ENCODE measurements at places on chromosomes 2 and 18.

GRCh38 chr2:26843041-26843440 lies 4.9 kb upstream of the DPYSL5 start:
- no peak for DNase-seq

DNA sequence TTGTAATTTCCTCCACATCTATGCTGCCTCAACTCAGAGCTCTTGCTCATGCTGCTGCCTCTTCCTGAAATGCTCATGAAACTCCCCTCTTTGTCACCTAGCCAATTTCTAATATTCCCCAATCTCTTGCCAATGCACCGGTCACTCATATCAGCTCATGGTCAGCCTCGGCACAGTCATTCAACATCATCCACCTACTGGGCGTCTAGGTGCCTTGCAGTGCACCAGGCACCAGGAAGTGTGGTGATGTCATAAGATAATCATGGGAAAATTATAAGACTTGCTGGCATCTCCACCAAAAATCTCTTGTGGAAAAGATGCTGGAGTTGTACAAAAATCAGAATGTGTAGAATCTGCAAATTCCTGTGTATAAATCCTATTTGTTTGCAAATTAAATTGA lies 52.6 kb upstream of the RAB27B start:
- DNase-seq, result no peak

GRCh38 chr2:229180658-229181057 lies 90.4 kb downstream of the PID1 start:
- DNase-seq, result no peak

- DNase-seq, result no peak
These were observed 183.4 kb downstream of the CALCRL start for GRCh38 chr2:187264612-187265011.

DNA sequence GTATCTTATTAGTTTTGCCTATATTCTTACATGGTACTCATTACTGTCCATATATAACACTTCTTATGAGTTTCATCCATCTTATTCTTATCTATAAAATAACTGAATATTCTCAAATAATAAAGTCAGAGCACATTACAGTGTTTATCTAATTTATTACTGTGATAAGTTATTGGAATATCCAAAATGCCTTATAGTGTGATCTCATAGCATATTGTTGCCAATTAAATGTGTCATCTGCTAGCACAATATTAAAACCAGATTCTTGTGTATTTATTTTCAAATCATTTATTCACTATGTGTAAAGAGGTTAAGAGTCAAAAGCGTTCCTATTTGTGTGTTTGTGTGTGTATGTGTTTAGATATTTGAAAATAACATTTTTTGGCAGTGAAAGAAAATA lies 151.9 kb downstream of the WDR7 start:
- no peak for DNase-seq

DNA sequence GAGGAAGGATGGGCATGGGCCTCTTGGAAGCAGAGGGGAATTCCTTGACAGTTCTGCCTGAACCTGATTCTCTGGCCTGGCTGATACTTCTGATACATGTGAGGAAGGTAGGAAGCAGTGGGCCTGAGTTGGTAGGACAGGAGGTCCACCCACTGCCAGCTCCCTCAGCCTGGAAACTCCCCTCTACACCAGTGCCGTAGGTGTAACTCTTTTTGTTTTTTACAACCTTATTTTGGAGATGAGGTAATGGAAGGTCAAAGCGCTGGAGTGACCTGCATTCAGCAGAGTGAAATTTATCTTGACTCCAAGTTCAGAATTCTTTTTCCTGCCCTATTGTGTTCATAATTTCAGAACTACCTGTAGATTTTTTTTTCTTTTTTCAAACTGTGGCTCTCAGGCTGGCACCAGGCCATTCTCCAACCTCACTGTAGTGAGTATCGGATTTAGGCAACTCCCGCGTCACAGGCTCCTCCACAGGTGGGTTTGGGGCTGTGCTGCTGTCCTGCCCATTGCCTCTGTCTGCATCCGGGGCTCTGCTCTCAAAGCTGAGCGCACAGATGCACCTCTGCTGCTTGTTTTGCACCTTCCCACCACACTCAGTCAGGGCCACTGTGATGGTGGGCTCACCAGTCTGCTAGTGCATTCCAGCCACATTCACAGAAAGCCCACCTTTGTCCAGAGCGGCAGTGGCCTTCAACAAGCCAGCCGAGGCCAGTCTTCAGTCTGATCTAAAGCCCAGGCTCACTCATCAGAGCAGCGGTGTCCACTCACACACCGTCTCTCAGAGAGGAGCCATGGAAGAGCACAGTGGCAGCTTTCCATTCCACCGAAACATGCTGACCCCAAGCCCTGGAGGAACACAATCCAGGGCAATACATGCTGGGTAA lies 87.2 kb downstream of the UXS1 start:
- no peak for DNase-seq

DNA sequence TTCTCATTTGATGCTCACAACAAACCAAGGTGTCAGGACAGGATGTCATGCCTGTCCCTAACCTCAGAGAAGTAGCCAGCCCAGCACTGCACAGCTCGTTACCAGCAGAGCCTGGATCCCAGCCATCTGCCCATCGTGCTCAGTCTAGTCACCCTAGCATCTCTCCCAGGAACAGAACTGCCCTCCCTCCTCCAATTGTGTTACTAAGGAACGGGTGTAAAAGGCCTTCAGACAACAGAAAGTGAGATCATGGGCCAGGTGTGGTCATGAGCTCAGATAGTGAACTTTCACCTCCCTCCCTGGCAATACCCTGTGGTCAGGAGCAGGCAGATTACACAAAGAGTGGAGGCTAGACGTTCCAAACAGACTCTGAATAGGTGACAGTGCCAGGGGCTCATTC lies 111.8 kb upstream of the PPP1CB start:
- no peak for DNase-seq

DNA sequence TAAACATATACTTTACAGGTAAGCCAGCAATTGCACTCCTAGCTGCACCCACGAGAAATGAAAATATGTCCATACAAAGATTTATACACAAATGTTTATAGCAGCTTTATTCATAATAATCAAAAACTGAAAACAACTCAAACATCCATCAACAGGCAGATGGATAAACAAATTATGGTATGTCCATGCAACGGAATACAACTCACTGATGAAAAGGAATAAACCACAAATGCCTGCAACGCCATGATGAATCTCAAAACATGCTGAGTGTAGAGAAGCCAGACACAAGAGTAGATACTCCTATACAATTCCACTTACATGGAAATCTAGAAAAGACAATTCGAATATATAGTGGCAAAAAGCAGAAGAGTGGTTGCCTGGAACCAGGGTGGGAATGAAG lies 76.0 kb downstream of the EPAS1 start:
- DNase-seq, result no peak

GRCh38 chr2:11710632-11711353 lies 35.6 kb upstream of the LPIN1 start:
- DNase-seq, result no peak

GRCh38 chr2:64312622-64313397 lies 141.2 kb upstream of the LGALSL start:
- no peak for DNase-seq

GRCh38 chr2:5685225-5685624 lies 7.0 kb upstream of the SOX11 start:
- no peak for DNase-seq

DNA sequence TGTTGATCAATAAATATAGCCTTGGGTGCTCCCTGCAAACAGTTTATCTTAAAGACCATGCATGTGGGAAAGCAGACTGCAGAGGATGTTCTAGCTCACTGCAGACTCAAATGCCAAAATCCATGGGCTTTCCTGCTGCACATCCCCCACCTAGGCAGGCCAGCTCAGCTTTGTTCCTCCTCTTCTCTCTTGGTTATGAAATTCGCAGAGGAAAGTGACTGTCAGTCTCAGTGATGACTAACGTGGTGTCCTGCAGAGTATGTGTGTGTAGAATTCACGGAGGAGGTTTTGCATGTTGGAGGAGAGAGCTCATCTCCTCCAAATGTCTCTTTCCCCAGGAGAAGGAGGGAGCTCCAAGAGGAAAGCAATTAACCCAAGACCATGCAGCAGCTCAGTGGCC lies 21.4 kb upstream of the KCNS3 start:
- DNase-seq, result no peak

DNA sequence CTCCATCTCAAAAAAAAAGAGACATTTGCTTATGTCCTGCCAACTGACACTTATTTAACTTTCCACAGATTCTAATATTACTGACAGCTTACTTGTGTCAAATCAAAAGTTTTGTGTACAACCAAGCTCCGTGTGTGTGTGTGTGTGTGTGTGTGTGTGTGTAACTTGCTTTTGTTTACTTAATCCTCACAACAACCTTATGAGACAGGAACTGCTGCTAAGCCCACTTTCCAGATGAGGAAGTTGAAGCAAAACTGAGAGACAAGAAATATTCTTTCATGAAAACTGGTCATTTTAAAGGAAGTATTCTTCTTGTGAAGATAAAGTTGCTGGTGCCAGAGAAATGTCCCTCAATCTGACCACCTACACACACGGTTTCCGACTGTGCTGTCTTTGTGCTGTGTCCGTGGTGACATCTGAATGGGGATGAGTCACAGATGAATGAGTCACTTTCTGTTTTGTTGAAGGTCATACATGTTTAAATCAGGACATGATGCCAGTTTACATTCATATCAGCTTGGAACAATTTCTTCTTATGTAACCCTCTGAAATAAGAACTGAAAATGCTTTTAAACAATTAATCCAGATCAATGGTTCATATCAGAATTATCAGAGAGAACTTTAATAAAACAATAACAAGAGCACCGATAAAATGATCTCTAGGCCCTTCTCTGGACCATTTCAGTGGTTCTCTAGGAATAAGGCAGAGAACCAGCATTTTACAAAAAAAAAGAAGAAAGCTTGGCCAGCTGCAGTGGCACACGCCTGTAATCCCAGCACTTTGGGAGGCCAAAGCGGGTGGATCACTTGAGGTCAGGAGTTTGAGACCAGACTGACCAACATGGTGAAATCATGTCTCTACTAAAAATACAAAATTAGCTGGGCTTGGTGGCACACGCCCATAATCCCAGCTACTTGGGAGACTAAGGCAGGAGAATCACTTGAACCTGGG lies 95.5 kb downstream of the THNSL2 start:
- no peak for DNase-seq

DNA sequence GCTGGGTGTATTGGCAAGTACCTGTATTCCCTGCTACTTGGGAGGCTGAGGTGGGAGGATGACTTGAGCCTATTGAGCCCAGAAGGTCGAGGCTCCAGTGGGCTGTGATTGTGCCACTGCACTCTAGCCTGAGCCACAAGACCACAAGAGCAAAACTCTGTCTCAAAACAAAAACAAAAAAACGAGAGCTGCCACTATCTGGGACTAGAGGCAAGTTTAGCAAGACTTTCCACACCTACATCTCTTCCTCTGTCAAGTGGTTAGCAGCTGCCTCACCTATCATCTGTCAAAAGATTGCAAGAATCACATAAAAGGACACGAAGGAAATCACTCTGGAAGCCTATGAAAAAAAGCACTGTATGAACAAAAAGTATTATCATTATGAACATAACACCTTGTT lies 55.2 kb upstream of the RIOK3 start:
- no peak for DNase-seq

DNA sequence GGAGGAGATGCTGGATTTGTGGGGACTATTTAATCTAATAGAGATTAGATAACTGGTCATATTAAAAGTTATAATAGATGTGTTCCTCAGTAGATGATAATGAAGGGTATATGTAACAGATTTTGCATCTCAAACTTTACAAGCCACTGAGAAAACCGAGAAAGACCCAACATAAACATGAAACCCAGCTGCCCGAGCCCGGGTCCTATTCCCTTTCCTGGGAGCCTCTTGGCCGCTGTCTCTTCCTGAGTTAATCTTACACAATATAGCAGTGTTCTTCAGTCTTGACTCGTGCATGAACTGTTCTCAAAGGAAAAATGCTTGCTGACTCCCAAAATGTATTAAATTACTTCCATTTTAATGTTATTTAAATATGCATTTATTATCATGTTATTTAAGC lies 94.5 kb downstream of the COPS8 start:
- no peak for DNase-seq

DNA sequence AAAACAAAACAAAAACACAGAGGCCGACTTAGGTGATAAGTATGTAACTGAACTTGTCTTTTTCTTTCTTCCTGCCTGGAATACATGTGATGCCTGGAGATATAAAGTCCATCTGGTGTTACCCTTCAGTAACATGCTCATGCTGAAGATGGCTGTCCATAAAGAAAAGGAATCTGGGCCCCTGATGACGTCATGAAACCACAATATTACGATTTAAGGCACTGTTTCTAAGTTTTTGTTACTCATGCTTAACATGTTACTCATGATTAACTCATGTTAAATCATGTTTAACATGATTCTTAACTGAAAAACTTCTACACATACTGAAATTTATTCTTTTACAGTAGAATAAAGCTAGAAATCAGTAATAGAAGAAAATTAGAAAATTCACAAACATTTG lies 49.0 kb downstream of the STRADB start:
- DNase-seq, result no peak

DNA sequence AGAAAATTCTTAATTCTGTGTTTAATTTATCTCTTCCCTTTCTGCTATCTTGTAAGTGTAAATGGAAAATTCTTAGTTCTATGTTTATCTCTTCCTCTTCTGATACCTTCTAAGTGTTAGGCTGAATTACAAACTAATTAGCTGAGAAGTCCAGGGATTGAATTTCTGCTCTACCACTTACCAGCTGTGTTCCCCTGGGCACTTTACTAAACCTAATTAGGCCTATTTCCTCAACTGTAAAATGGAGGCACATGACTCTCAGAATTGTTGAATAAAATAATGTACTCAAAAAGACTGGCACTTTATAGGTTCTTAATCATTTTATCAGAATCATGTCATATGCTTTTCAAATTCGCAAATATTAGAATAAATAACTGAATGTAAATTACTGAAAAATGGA lies 146.3 kb downstream of the MAP2 start:
- DNase-seq, result no peak

GRCh38 chr18:64238076-64238475 lies 89.2 kb upstream of the LINC00305 start:
- DNase-seq, result no peak

GRCh38 chr2:200456567-200456966 lies 53.3 kb downstream of the KCTD18 start:
- no peak for DNase-seq
